Activated T-cell treated with anti-CD3 and anti-CD28 coated beads, Interleukin-2, amount 50 U/mL, for 48 hours (primary cell): ENCODE measurements at places on chromosomes 2 and 18.

- DNase-seq = no peak
Measured at GRCh38 chr18:67417864-67418523, 98.5 kb downstream of the DSEL start.

- no peak for DNase-seq
Measured at GRCh38 chr18:58871514-58872420, 7.1 kb downstream of the ZNF532 start.

GRCh38 chr2:156505696-156506095, 69.5 kb downstream of the GPD2 start:
- no peak for DNase-seq

- peak; percentile 22 for DNase-seq
Measured at GRCh38 chr2:217943446-217944321, 59.1 kb downstream of the TNS1 start.

- DNase-seq = no peak
Measured at GRCh38 chr2:179454443-179455171, 190.0 kb upstream of the SESTD1 start.

DNA sequence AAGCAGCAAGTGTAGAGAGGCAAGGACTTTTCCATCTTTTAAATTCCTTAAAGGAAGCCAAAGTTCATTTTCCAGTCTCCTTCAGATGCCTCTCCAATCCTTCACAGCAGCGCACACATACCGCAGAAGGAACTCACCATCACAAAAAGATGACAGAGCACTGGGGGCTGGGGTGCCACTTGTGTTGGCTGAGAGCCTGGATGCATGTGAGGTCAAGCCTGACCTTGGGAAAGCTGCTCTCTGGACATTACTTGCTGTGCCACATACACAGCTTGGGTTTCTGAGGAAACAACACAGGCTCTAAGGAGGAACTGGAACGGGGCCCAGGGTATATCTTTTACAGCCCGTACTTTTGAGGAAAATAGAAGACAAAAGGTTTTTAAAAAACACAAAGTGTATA, 364.3 kb upstream of the MEX3C start:
- DNase-seq = no peak

DNA sequence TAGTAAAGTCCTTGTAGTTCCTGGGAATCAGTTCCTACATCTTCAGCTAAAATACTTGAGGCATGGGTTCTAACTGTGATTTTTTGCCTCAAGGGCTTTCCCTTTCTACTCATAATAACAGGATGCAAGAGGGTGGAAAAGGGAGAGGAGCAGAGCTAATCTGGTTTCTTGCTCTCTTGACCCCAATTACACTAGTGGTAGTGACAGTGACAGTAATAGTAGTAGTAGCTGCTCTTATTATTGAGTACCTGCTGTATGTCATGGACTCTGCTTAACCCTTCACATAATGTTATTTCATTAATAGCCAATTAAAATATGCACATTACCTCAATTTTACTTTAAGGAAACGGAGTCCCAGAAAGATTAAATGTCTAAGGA, 214.8 kb upstream of the HNRNPA3 start:
- DNase-seq = no peak

- no peak for DNase-seq
Measured at GRCh38 chr2:182672466-182673165, 43.4 kb upstream of the DNAJC10 start.

DNA sequence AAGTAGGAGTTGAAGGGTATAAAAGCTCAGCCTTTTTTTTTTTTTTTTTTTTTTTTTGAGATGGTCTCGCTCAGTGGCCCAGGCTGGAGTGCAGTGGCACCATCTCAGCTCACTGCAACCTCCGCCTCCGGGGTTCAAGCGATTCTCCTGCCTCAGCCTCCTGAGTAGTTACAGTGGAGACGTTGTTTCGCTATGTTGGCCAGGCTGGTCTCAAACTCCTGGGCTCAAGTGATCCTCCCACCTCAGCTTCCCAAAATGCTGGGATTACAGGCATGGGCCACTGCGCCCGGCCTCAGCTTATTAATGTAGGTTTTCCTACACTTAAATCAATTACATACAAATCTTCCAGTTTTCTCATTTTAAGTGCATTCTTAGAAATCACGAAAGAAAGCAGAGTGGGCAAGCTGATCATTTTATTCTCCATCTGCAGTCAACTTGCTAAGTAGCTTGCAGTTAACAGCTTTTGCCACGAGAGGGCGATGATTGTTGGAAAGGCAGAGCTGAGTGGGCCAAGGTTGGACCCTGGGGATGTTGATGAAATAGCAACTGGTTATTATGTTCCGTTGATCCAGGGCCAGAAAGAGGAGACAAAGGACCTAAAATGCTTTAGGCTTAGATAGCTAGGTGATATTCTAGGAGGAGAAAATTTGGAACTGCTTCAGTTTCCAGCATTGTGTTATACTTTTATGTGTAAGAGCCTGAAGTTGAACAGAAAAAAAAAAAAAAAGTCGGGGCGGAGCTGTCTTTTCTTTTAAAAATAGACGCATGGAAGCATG, 234.4 kb upstream of the EPAS1 start:
- DNase-seq = peak; percentile 81
